ENCODE measurements at places on chromosomes 16 and 17. TPM values are rescaled to one million over a fixed set of nuclear protein-coding genes. Genes with fewer than 3 reads are reported as not detected.

NHERF2 gene
- total RNA-seq = 33.7 TPM

MT1A gene
- not detected for total RNA-seq

HOXB1 gene
- not detected for total RNA-seq

ALOXE3 gene
- total RNA-seq = not detected

TMEM88 gene
- total RNA-seq = not detected

CUEDC1 gene
- total RNA-seq = 7.4 TPM

WSCD1 gene
- 0.50 TPM for total RNA-seq

PYY gene
- total RNA-seq = 0.17 TPM

OR3A3 gene
- total RNA-seq = not detected

DNA sequence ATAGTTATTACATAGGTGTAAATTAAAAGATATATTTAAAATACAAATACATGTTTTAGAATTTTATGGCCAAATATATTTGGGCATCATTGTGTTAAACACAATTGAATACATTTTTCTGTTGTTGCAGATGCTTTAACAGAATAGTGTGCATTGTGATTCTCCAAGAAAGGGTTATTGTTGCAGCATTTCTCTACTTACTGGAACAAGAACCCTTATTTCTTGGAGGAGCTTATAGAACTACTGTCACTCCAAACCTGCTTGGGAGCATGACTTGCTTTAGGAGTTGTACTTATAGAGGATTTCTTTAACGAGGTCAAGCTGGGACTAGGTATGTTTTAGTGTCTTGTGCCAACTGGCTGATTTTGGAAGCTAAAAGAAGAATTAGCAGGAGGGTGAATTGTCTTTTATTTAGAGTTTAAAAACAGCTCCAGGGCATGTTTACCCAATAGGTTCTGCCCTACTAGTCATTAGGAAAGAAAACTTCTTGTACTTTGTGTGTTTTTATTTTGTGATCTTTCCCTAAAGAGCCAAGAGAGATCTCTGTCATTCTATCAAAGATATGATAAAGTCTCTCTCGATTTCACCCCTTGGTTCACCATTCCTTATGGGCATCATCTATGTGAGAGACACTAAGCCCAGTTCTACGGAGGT is 279.8 kb upstream of the SALL1 start:
- peak; percentile 7 for DNase-seq

DNA sequence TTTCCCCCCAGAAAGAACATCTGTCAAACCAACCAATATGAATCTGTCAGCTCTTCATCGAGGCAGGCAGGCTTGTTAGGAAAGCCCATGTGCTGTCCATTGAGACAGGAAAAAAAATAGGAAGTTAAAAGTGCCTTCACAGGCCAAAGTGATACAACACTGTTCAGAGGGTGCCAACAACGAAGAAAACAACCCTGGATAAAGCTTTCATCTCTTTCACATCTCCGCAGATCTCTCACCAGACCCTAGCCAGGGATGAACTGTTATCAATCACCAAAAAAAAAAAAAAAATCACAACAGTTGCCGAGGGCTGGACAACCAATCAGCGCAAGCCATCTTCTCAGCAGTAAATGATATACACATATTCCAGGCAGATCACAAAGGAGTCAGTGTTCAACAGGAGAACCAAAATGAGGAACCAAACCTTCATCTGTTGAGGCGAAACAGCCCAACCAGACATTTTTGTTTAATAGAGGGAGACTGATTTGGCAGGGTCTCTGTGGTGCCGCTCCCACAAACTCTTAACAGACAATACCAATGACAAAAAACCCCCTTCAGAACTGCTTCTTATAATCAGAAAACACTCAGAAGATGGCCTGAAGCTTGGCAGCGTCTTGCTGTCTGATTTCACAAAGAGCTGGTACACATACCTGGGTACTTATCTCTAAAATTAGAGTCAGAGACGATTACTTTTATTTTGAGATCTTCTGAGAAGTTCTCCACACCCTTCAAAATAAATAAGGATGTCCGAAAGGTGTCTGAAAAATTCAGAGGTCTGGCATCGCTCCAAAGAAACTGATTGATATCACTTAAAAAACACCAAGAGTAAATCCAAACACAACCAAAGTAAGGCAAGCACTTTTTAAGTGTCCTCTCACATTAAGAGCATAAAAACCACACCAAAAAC is 1.8 kb downstream of the MAP3K14 start:
- no peak for DNase-seq

- DNase-seq = no peak
Measured at GRCh38 chr17:4116516-4116915, 26.3 kb downstream of the ZZEF1 start.

- DNase-seq = no peak
Measured at GRCh38 chr17:70375406-70375805, 206.1 kb downstream of the KCNJ2 start.

GRCh38 chr17:67619555-67619954 is 98.2 kb upstream of the NOL11 start:
- DNase-seq = no peak

- DNase-seq = no peak
Measured at GRCh38 chr17:17572010-17572785, 19.3 kb downstream of the PEMT start.

- no peak for DNase-seq
Measured at GRCh38 chr16:29663807-29664090, 702 bp downstream of the SPN start.

- no peak for DNase-seq
Measured at GRCh38 chr16:13702614-13703013, 217.3 kb upstream of the ERCC4 start.

GRCh38 chr17:67365738-67366192 is 612 bp downstream of the PSMD12 start:
- DNase-seq = no peak

GRCh38 chr17:47265983-47266541 is 12.4 kb downstream of the ITGB3 start:
- no peak for DNase-seq

DNA sequence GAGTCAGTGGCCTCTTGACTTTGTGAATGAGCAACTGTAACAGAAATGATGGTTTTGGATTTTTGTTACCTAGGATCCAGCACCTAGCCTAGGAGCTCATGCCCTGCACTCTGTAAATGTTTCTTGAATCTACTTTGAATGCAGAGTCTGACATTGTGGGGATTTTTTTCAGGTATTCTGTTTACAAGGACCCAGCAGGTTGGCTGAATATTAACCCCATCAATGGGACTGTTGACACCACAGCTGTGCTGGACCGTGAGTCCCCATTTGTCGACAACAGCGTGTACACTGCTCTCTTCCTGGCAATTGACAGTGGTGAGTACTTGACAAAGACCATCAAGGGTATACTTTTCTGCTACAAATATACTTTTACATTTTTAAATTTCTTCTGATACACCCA is 59.8 kb upstream of the HSBP1 start:
- DNase-seq = no peak

GRCh38 chr17:80107231-80108021 is 6.0 kb downstream of the GAA start:
- no peak for DNase-seq

GRCh38 chr17:27378482-27379175 is 77.6 kb upstream of the KSR1 start:
- DNase-seq = no peak

GRCh38 chr17:44601973-44602372 is 44.7 kb downstream of the FZD2 start:
- no peak for DNase-seq

DNA sequence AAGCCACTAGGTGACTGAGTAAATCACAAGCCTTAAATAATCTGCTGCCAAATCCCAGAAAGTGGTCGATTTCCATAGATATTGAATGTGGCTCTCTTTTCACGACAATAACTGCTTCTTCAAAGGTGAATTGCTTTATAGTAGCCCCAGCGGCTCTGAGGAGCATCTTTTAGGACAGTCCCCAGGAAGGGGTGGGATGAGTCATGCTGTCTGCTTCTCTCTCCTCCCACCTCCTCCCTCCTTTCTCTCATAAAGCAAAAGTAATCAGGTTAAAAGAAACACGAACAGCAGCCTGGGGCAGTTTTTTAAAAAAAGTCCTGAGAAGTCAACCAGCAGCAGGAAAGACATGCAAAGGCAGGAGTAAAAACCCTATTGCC is 1.8 kb downstream of the KIAA0513 start:
- DNase-seq = peak; percentile 53

DNA sequence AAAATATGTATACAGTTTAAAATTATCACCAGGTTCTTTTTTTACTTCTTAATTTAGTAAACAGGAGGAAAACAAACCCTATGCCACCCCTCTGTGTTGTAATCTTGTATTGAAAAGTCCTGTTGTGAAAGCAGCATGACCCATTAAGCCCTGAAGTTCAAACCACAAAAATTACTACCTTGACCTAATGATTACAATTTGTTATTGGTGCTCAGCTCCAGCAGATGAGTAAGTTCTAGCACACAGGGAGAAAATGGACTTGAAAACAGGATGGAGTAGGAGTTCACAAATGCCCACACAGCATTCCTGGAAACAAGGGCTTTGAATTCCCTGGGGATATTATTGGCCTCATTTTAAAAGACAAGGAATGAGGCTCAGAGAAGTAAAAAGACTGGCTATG is 505.8 kb upstream of the ERCC4 start:
- DNase-seq = no peak

DNA sequence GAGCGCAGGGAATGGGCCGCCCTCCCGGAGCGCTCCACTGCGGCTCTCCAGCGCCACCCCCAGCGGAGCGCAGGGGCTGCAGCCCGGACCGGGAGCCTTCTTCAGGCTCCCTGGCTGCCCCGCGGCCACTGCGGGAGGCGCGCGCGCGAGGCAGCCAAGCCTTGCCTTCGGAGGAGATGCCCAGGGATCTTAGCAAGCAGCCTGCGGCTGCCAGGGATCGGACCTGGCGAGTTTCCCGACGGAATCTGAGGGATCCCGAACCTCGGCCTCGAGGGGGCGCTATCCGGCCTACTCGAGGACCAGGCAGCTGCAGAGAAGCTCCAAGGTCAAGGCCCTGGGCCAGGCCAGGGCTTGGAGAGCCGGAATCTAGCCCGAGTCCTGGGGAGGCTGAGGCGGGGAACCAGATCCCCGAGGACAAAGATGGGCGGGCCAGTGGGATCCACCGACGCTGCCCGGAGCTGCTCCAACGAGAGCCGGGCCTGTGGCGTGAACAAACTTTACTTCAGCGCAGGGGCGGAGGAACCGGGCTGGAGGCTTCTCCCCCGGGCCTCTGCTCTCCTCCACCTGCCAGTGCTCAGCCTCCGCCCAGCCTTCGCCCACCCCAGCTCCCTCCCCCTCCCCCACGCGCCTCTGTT is at the start of gene IRX6:
Gene IRX6, plus strand, starts transcription at position 567 of the 635 bp plus-strand sequence. CDS start 889 bp downstream, outside the sequence.
- no peak for DNase-seq

- no peak for DNase-seq
Measured at GRCh38 chr17:58956997-58957724, 149.5 kb downstream of the TRIM37 start.

DNA sequence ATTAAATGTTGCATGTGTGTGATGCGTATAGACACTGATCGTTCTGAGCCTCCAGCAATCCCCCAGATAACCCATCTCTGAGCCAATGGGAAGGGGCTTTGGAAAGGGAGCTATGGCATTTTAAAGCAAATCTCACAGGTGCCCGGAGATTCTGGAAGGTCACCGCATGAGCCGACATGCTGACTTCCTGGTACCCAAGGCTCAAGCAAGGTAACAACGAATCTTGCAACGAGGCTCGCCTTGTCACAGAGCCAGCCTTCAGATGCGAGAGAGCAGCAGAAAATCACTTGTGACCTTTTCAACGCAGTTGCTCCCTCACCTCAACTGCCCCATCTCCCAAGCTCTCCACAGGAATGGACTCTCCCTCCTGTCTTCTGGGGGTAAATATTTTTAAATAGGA is 154.8 kb upstream of the CDH5 start:
- DNase-seq = no peak

GRCh38 chr17:65626451-65626850 is 65.0 kb upstream of the AXIN2 start:
- DNase-seq = no peak

- no peak for DNase-seq
Measured at GRCh38 chr16:88882358-88883030, 16.0 kb upstream of the PABPN1L start.

GRCh38 chr17:58641887-58642311 is 49.9 kb downstream of the TEX14 start:
- DNase-seq = no peak

DNA sequence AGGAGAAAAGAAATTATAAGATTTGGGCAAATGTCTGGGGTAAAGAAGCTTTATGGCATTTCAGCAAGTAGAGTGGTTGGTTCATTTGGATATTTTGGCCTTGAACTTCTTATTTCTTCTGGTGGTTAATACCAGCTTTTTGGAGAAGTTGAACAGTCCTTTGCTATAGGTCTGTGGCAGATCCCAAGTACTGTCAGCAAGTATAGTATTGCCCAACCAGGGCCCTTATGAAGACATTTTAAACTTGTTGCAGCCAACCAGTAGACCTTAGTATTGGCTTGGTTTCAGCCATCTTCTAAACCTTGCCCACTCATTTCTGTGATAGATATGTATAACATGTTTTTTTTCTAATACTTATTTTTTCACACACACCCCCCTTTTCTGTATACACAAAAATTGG is 2.2 kb downstream of the SP2 start:
- no peak for DNase-seq

DNA sequence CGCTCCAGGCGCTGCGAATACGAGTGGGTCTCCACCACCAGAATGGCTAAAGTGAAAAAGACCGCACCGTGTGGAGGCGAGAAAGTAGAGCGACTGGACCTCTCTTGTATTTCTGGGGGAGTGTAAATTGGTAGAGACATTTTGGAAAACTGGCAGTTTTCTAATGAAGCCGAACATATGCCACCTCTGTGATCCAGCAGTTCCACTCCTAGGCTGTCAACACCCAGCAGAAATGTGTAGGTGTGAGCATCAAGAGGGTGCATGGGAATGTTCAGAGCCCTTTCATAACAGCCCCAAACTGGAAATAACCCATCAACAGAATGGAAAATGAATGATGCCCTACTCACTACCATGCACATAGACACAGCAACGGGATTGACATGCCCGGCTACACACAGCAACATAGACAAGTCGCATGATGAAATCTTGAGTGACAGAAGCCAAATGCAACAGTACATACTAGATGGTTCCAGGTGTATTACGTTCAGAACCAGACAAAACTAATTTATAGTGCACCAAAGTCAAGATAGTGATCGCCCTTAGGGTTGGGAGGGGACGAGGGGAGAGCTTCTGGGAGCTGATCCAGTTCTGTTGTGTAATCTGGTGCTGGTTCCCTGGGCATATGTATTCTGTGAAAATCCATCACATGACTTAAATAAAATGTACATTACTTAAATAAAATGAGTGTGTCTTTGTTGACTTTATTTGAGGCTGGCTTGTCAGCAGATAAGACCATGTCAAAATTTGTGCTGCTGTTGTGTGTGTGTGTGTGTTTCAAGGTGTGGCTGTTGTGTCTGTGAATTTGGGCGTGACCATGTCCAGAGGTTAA is 877 bp upstream of the BCL7C start:
- DNase-seq = no peak

GRCh38 chr17:7393613-7394451 is 493 bp downstream of the PLSCR3 start:
- DNase-seq = no peak
